ENCODE measurements at places on chromosomes 6 and 20. TPM values are rescaled to one million over a fixed set of nuclear protein-coding genes. Genes with fewer than 3 reads are reported as not detected.
A peak's percentile ranks its signal among the peaks of the same experiment; 100 is the strongest.

The DEFB132 gene
- polyA plus RNA-seq, result not detected

The RNF182 gene
- 8.0 TPM for polyA plus RNA-seq

The MTG2 gene
- polyA plus RNA-seq, result 42.9 TPM

The HFE gene
- polyA plus RNA-seq, result not detected

The SLC32A1 gene
- not detected for polyA plus RNA-seq

The COL11A2 gene
- polyA plus RNA-seq, result 1.1 TPM

The GPANK1 gene
- 18.3 TPM for polyA plus RNA-seq

- H3K4me3 ChIP-seq, result no peak overlapping the region
- H3K27me3 ChIP-seq, result no peaks in the 10 kb centered on the region
- no peak for DNase-seq
- H3K36me3 ChIP-seq, result peaks cover 22% of the 10 kb centered on the region
- H3K27ac ChIP-seq, result no peak overlapping the region
Observed at GRCh38 chr6:135329851-135330803, 149.0 kb downstream of the MYB start.

DNA sequence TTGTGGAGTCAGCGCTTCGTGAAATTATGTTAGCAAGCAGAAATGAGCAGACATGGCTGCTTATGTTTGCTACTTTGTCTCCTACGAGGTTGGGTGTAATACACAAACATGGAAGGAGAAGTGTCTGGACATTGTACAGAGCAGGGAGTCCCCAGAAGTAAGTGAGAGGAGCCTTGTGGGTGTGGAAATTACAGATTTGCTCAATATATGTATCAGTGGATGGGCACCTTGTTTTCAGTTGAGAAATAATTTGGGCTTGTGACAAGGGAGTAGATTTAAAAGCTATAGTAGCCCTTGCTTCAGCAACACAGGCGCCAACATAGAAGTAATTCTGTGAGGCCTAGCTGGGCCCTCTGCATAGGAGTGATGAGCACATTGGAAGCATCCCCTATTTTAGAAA is 49.2 kb downstream of the HECA start:
- no peaks in the 10 kb centered on the region for H3K36me3 ChIP-seq
- H3K4me3 ChIP-seq, result no peak overlapping the region
- no peak overlapping the region for H3K27ac ChIP-seq

- H3K36me3 ChIP-seq, result peaks cover 3% of the 10 kb centered on the region
- no peak overlapping the region for H3K27ac ChIP-seq
- H3K4me1 ChIP-seq, result peaks cover 61% of the 10 kb centered on the region
- no peak overlapping the region for H3K4me3 ChIP-seq
Observed at GRCh38 chr6:45438151-45438550, 60.4 kb upstream of the SUPT3H start.

DNA sequence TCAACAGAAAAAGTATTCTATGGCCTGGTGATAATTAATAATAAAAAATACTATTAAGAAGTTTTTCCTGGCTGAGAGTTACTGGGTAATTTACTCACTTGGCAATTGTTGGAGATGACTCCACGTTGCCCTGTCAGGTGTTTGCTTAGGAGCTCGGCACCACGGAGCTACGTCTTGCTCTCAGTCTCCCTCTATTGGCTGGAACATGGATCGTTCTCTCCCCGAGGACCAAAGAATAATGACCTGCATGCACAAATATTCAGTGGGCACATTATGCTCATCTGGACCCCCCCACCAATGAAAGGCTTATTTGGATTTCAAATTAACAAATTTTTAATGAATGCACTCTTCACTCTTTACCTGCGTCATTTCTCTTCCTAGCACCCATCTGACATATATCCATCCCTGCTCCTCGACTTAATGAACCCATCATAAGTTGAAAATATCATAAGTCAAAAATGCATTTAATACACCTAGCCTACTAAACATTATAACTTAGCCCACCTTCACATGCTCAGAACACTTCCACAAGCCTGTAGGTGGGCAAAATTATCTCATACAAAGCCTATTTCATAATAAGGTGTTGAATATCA is 71.0 kb upstream of the CD83 start:
- peak; percentile 65 for DNase-seq
- H3K36me3 ChIP-seq, result no peaks in the 10 kb centered on the region
- no peak overlapping the region for H3K4me3 ChIP-seq
- no peak overlapping the region for H3K27ac ChIP-seq
- H3K27me3 ChIP-seq, result no peaks in the 10 kb centered on the region
- H3K4me1 ChIP-seq, result no peaks in the 10 kb centered on the region

- no peak overlapping the region for H3K4me3 ChIP-seq
- H3K27ac ChIP-seq, result peak overlapping the region; percentile 35
- no peak for DNase-seq
- H3K4me1 ChIP-seq, result peaks cover 12% of the 10 kb centered on the region
Observed at GRCh38 chr6:26336355-26337198, 28.4 kb upstream of the BTN3A2 start.

- peak overlapping the region; percentile 97 for H3K27ac ChIP-seq
- H3K4me3 ChIP-seq, result peak overlapping the region; percentile 21
- peak; percentile 42 for DNase-seq
Observed at GRCh38 chr6:56370127-56370540, 122.8 kb upstream of the COL21A1 start.

GRCh38 chr6:66986940-66987339 is 1279.9 kb upstream of the EYS start:
- H3K27ac ChIP-seq, result no peak overlapping the region
- no peak overlapping the region for H3K4me3 ChIP-seq
- H3K27me3 ChIP-seq, result no peaks in the 10 kb centered on the region
- no peak for DNase-seq

DNA sequence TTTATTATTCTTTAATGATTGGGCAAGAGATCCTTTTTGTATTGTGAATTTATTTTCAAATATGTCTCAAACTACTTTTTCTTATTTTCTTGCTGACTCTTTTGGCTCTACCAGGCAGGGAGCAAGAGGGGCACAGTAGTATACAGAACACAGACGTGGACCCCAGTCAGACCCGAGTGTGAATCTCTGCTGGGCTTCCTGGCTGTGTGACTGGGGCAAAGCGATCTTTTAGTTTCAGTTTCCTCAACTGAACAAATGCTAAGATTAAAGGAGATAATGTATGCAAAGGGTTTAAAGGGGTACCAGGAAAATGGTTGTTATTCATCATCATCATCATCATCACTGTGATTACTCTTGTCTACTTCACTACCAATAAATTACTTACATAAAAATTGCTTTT is 317.5 kb downstream of the HIVEP2 start:
- H3K4me1 ChIP-seq, result peaks cover 10% of the 10 kb centered on the region
- H3K27ac ChIP-seq, result no peak overlapping the region
